ENCODE measurements at places on chromosomes 3 and 15.

DNA sequence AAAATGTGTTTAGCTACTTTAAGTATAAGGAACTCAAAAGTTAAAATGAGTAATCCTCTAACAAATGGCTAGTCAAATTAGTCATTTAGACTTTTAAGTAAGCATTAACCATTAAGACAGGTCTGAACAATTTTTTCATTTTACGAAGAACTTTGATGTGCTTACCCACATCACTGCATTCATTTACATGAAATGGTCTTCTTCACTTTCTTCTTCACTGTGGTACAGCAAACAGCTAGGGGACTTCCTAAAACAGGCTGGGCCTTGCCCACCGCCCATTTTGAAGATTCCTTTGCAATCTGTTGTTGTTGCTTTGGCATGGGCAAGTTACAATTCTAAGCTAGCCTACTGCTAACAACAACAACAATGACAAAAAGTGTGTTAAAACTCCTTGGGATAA, 67.4 kb downstream of the CBLB start:
- no peak for DNase-seq

GRCh38 chr3:170368921-170369320, 11.4 kb downstream of the SKIL start:
- DNase-seq = no peak

GRCh38 chr3:149553781-149554451, 79.4 kb downstream of the TM4SF4 start:
- no peak for DNase-seq

DNA sequence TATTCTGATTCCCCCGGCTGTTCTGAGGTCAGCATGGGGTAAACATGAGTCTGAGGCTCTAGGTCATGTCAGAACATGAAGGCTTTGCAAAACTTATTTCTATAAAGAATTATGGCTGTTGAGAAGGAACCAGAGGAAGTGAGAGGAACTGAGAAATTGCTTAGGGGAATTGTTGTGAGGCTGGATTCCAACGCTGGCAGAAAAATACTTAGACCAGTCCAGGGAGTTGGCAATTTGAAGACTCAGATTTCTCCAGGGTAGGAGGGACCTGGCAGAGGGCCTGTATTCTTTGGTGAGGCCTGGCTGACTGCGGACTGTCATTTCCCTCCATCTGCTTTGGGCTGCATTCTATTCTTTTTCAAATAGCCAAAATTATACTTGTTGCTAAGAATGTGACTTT, 155.5 kb downstream of the PLD1 start:
- no peak for DNase-seq

- DNase-seq = no peak
Measured at GRCh38 chr15:34663101-34663500, 79.7 kb upstream of the GOLGA8B start.

- no peak for DNase-seq
Measured at GRCh38 chr15:90037961-90038631, 37.0 kb downstream of the ZNF710 start.

GRCh38 chr15:96270581-96271172, 59.8 kb upstream of the NR2F2 start:
- no peak for DNase-seq

DNA sequence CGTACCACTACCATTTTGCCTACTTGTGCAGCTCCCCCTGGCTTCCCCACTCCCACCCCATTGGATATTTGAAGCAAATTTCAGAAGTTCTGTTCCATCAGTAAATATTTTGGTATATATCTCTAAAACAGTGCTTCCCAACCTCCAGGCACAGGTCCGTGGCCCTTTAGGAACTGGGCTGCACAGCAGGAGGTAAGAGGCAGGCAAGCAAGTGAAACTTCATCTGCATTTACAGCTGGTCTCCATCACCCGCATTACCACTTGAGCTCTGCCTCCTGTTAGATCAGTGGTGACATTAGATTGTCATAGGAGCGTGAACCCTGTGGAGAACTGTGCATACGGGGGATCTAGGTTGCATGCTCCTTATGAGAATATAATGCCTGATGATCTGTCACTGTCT, 97.2 kb upstream of the LRRFIP2 start:
- DNase-seq = peak; percentile 48

GRCh38 chr3:61562721-61563312, 1.4 kb downstream of the PTPRG start:
- DNase-seq = peak; percentile 24

DNA sequence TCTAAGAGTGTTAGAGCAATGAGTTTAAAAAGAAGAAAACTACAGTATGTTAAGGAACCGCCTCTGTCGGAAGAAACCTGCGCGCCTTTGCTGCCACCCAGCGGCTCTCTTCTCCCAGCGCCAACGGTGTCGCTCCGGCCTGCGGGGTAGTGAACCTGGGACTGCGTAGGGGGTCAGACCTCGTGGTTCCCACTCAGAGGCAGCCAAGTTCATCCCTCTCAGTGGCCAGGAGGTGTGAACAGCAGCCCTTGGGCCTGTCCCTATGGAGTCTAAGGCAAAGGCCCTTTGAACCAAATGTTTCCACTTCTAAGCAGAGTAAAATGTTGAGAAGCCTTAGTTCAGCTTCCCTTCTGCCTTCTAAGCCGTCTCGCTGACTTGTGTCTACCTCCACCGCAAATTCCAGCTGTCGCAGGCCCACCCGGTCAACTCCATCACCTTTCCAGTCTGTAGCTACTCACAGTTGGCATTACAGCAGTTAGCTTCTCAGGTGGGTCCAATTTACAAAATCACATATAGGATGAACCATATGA, 980 bp upstream of the RAB27A start:
- DNase-seq = peak; percentile 87

- no peak for DNase-seq
Measured at GRCh38 chr3:56869157-56869889, 67.6 kb upstream of the ARHGEF3 start.

DNA sequence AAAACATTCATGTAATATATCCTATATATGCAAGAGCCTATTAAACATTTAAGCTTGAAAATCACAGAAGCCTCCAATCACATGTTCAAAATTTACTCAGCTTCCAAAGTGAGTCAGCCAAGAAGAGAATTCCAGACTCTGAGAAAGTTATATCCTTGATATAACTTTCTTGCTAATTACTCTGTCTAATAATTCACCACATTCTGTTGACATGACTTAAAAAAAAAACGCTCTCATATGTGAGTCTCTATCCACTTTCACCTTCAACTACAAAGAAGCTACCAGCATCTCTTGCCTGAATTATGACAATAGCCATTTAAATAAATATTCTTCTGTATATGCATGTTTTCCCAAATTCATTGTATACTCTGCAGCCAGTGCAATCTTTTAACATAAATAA, 1116.3 kb upstream of the CADM2 start:
- DNase-seq = no peak

GRCh38 chr15:70699890-70700289, 63.5 kb downstream of the UACA start:
- no peak for DNase-seq

- no peak for DNase-seq
Measured at GRCh38 chr3:159007331-159007730, 205.5 kb downstream of the MFSD1 start.

DNA sequence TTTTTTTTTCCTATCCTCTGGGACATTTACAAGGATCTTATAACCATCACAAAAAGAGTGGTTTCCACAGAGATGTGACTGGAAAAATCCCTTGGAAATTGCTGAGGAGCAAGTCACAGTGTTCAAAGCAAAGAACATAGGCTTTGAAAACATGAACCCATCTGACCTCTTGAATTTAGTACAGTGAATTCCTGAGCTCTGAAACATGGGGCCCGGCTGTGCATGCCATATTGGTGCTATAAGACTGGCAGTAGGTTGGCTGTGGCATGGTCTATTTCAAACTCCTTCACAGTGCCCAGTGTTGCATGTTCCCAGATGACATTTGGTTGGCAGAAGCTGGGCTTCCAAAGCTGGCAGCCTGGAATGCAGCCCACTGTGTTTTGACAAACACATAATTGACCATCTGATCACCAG, 202.2 kb downstream of the TIGIT start:
- DNase-seq = no peak

DNA sequence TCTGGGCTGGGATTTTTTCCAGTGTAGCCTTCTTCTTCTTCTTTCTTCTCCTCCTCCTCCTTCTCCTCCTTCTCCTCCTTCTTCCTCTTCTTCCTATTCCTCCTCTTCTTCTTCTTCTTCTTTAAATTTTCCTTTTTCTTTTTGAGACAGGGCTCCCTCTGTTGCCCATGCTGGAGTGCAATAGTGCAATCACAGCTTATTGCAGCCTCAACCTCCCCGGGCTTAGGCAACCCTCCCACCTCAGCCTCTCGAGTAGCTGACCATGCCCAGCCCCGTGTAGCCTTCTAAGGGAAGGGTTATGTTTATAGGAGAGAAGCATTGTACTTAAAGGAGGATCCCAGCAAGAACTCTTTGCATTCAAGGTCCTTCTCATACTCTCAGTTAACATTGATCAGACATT, 24.0 kb upstream of the MYO1E start:
- DNase-seq = no peak

- peak; percentile 84 for DNase-seq
Measured at GRCh38 chr15:53197426-53197839, 407.3 kb upstream of the ONECUT1 start.

DNA sequence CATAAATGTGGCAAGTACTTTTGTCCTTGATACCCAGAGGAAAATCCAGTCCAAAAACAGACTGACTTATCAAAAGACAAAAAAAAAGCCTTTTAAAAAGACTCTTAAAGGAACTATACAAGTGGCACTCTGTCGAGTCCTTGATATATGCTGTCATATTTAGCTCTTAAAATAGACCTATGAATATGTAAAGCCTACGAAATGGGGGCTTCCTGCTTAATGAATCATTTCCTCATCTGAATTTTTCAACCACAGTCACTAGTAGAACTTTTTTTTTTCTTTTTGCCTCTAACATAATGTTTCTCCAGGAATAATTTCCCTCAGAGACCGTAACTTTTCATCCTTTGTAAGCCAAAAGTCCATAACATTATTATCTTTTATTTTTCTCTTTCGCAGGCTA, 95.8 kb downstream of the P3H2 start:
- no peak for DNase-seq

GRCh38 chr3:53065841-53066480, 20.1 kb upstream of the SFMBT1 start:
- DNase-seq = no peak

DNA sequence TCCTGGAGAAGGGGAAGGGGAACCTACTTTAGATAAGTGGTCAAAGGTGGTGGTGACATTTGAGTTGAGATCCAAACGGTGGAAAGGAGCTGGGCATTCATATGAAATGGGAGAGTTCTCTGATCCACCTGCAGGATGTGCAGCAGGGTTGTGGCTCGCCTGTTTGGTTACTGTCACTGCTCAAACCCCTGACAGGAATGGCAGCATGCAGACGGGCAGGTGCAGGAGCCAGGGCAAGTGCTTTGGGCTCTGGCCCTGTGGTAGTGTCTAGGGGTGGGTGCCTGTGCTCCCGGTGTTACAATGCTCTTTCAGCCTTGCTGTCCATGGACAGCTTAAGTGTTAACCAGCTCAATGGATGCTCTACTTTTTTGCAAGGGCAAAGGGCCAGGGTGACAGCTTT, 18.5 kb downstream of the PAQR9 start:
- DNase-seq = no peak

DNA sequence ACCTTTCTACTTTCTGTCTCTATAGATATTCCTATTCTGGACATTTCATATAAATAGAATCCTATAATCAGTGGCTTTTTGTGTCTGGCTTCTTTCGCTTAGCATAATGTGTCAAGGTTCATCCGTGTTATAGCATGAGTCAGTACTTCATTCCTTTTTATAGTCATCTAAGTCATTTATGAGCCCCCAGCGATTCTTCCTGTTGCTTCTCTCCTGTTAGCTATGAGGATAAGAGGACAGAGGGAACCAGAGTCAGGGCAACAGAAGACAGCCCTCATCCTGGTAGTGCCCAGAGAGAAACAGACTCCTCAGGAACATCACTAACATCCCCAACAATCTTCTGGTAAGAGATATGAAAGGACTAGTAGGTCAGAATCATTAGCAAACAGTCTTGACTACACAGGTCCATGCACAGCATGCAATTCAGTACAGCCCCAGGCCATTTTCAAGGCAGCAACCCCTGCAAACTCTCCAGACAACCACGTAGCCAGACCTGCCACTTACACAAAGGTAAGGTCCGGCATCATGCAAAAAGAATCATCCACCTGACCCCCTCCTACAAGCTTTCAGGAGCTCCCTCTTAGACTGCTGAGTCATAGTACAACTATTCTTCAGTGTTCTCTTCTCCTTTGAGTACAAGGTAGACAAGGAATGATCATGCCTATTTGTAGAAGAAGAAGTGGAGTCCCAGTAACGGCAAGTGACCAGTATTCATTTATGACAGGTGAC, 91.5 kb downstream of the MYLK start:
- no peak for DNase-seq

DNA sequence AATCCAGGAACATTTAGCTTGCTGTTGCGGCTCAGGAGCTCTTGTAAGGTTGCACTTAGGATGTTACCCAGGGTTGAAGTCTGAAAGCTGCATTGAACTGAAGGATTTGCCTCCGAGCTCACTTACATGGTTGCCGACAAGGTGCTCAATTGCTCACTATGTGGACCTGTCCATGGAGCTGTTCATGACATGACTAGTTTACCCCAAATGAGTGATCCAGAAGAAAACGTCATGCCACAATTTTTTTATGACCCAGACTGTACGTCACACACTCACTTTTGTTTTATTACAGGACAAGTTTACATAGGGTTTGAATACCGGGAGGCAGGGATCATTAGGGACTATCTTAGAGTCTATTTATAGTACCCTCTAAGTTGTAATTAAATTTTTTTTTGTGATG, 21.0 kb upstream of the CLDN11 start:
- no peak for DNase-seq
